ENCODE measurements at places on chromosomes 4 and X. TPM values are rescaled to one million over a fixed set of nuclear protein-coding genes. Genes with fewer than 3 reads are reported as not detected.
A peak's percentile ranks its signal among the peaks of the same experiment; 100 is the strongest.

Gene GRIA2
- total RNA-seq: not detected

- no peak for DNase-seq
Observed at GRCh38 chr4:155794589-155795236, 35.9 kb downstream of the GUCY1B1 start.

- no peak for DNase-seq
Observed at GRCh38 chrX:91122151-91122694, 312.4 kb upstream of the PABPC5 start.

GRCh38 chr4:86895692-86896488 lies 3.7 kb upstream of the C4orf36 start:
- DNase-seq: no peak

DNA sequence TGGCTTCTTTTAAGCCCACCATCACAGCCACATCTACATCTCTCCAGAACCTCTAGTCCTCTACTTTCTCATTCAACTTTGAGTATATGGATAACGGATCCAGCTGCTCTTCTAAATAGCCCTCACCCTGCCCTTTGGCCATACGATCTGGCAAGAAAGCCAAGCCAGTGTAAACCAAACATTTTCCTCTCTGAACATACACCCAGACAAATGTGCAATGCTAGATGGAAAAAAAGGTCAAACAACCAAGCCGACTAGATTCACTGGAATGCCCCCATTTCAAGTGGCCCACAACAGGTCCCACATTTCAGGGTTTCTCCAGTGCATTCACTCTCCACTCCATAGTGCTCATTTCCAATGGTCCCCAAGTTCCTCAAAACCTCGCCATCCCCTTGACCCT lies 24.0 kb downstream of the USP46 start:
- DNase-seq: no peak

Gene CFP
- 15.7 TPM for total RNA-seq

Gene NDST3
- total RNA-seq: not detected

DNA sequence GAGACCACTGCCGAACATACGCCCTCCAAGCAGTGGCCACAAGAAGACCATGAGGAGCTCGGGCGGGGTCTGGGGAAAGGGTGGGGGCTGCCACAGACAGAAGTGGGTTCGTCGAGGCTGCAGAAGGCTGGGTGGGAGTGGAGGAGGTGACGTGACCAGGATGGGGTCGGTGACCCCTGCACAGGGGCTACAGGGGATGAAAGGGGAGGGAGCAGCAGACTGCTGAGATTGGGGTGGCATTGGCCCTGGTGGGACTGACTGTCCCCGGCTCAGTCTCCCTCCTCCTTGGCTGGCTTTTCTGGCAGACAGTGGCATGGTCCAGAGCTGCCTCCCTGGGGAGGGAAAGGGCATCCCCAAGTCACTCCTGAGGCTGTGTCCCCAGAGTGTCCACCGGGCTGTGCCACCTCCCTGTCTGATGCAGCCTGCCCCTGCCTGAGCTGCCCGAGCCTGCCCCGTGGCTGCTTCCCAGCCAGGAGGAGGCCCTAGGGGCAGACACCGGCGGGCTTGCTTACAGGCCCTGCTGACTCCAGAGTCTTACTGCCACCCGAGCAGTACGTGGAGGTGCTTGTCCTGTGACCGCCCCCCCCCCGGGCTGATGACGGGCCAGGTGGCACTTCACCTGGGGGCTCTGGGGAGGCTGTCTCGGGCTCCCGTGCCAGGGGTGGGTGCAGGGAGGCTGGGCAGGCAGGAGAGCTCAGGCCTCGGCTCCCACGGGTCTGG lies 7.2 kb downstream of the SH3BP2 start:
- no peak for DNase-seq

DNA sequence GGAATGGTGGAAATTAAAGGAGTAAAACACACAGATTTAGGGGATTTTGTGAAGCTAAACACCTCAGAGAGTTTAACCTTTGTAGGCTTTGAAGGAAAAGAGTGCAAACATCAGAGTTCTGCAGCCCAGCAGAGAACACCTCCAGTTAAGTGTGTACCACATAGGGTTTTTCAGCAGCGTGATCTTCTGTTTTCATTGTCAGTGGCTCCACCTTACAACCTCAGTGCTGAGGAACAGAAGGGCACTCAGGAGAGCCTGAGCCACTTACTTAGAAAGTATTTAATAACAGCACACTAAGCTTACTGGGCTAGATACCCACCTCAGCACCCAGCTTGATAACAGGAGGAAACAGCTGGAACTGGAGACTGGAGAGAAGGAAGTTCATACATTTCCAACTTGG lies 2.0 kb upstream of the FBXW7 start:
- DNase-seq: no peak

- no peak for DNase-seq
Observed at GRCh38 chr4:183284258-183284785, 35.8 kb downstream of the CLDN22 start.

Gene PPP4R3C
- not detected for total RNA-seq

Gene ADAM29
- total RNA-seq: not detected

DNA sequence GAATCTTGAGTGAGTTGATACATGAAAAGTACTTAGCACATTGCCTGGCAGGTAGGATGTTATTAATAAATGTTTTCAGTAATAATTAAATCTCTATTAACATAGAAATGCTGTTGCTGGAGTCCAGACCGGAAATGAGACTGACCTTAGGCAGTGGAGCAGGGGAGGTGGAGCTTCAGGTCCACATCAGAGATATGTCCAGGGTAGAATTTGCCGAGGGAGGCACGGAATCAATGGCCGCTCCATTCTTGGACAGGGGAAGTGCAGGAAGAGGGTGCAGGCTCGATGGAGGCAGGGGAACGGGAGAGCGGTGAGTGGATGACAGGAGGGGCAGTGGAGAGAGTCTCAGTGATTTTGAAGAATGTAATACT lies 107.3 kb downstream of the GATB start:
- DNase-seq: no peak

GRCh38 chr4:15186149-15186548 lies 183.9 kb downstream of the CPEB2 start:
- no peak for DNase-seq

DNA sequence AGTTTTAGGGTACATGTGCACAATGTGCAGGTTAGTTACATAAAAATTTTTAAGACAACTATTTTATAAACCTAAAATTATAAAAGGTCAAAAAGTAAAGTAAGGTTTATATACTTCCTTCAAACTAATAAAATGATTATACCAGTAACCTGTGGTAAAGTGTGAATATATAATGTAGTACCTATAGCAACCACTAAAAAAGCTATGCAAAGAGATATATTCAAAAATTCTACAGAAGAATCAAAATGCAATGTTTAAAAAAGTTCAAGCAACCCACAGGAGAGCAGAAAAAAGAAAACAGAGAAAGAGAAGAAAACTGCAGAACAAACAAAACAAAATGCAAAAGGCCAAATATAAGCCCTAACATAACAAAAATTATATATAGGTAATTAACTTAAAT lies 379.5 kb upstream of the GALNTL6 start:
- no peak for DNase-seq

DNA sequence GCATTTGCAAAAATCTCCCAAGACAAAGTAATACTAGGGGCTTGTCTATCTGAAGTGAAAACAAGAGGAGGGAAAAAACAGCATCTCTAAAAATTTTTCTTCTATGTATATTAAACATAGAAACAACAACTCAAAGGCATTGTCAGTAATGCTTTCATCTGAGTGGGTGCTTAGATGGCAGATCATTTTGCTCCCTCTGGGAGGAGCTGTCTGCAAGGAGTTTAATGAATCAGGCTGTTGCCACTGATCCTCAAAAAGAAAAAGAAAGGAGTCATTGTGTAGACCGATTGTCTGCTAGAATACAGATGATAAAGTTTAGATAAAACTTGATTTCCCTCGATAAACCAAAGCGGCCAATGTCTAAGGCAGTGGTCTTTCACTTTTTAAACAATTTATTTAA lies 49.7 kb upstream of the KLHL8 start:
- no peak for DNase-seq

DNA sequence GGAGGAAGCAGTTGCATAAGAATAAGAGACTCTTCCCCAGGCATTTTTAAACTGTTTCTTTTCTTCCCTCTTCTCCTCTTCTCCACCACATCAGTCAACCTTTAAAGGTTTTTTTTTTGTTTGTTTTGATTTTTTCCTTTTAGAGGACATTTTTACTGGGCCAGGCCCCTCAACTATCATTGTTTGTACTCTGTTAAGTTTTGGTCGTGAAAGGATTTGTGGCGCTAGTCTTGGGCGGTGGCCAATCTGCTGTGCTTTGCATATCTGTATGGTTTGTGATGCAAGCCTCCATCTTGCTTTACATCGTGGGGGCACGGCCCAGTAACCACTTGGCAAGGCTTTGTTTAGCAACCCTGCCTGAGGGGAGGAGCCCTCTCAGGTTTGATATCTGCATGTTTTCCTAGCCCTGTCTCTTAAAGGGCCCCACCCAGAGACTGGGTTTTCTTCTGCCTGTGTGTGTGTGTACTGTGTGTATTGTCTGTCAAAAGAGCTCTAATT lies 101.9 kb upstream of the SLITRK2 start:
- no peak for DNase-seq

- DNase-seq: no peak
Observed at GRCh38 chr4:147843162-147843561, 111.3 kb downstream of the ARHGAP10 start.

Gene PNMA6E
- not detected for total RNA-seq

- DNase-seq: no peak
Observed at GRCh38 chrX:107733686-107734085, 41.9 kb downstream of the TSC22D3 start.

DNA sequence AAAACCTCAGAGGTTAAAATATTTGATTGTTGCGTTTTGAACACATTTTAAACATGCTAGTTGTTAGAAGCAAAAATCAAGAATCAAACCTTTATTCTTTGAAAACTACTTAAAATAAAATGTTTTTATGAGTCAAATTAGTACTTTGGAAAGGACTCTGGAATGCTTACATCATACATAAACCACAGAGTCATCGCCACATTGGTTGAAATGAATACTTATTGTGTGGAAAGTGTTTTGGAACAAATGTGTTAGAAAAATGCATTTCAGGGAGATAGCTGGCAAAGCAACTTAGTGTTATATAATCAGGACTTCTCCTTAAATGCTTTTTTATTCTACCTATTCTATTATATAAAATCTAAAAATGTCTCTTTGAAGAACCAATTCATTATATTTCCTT lies 49.4 kb upstream of the CAMK2D start:
- no peak for DNase-seq

GRCh38 chrX:136203438-136203837 lies 47.8 kb downstream of the MAP7D3 start:
- DNase-seq: no peak

Gene EFHC2
- total RNA-seq: 0.63 TPM

Gene RASL11B
- 0.33 TPM for total RNA-seq

GRCh38 chrX:143664302-143664701 lies 28.4 kb upstream of the SLITRK4 start:
- no peak for DNase-seq

GRCh38 chrX:16469870-16470269 lies 180.1 kb upstream of the S100G start:
- no peak for DNase-seq

DNA sequence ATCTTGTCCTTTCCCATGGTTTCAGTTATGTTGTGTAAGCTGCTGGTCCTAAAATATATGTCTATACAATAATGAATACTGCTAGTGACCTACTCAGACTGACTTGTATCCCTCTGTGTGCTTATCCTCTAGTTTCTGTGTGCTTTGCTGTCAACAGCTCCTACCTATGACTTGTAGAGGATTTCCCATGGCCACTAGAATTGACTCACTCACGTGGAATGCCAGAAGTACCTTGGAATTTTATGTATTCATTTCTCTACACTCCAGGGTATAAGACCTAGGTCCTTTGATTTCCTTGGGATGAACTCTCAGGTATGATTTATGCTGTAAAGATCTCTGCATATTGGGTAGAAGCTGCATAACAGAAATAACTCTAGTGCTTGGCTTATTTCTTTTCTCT lies 279.9 kb upstream of the SLIT2 start:
- no peak for DNase-seq

Gene NEXMIF
- 0.28 TPM for total RNA-seq

DNA sequence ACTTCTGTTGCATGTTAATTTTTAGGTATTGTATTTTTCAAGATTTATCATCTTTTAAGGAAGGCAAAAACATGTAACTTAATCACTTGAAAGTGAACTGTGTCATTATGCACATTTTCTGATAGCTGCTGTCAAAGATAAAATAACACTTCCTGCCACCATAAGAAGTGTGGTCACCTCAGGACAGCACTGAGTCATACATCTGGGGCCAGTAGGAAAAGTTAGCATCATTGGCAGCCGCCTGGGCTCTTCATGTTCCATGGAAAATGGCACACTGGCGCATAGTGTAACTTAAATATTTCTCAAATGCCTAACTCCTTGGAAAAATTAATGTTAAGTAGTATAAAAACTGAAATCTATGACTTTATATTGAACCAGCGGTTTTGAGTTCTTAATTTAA lies 24.2 kb downstream of the CNKSR2 start:
- no peak for DNase-seq

- peak; percentile 23 for DNase-seq
Observed at GRCh38 chrX:153794897-153795816, 689 bp downstream of the SSR4 start.

Gene FATE1
- total RNA-seq: not detected

- peak; percentile 82 for DNase-seq
Observed at GRCh38 chrX:47619486-47620302, at the start of gene SYN1. TSS of gene SYN1 (minus strand) at chrX:47619857. CDS start at chrX:47619728, 129 bp downstream.

- DNase-seq: no peak
Observed at GRCh38 chr4:185894481-185894880, 82.5 kb upstream of the SORBS2 start.
